ENCODE measurements at places on chromosomes 3 and 15.

DNA sequence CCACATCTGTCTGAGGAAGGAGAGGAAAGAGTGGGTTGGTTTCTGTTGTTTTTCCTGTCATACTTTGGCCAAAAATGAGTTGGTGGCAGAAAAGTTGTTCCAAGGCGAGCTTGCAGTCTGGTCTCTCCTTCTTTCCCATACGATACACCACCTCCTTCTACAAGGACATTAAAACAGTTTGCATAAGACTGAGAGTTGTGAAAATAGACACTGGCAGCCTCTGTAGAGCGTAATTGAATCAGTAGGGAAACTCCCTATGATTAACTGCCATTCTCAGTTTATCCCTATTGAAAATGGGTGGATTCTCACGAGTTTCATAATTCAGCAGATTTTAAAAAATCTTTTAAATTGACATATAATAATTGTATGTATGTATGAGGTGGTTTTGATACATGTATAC, 3.7 kb upstream of the LSG1 start:
- DNase-seq, result no peak

- DNase-seq, result no peak
Observed at GRCh38 chr15:56619887-56620286, 113.4 kb downstream of the ZNF280D start.

DNA sequence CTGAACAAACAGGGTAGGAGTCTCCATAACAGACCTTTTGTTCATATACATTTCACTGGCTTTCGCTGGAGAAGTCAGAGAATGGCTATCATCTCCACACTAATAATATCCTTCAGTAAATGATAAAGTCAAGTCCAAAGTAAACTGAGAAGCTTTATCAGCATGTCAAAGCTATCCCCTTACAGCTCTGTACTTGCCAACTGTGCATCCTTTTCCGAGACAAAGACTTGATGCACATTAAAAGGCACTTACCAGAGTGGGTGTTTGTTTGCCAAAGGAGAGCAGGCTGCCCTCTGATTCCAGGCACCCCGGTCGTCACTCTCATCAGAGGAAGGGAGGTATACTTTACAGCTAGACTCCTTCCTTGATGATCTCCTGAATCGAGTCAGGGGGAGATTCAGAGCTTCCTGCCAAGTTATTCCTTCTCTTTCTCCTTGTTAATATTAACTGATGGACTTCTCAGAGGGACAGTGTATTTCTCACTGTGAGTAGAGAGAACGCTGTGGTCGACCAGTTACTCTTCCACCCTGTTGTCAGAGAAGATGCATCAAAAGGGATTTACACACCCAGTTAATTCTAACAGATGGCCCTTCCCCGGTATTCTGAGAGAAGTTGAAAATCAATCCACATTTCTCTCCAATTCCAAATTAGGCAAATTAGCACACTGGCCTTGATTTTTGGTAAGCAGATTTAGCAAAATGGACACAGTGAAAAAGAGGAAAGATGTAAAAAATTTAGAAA, 504.7 kb upstream of the NR2F2 start:
- DNase-seq, result no peak

DNA sequence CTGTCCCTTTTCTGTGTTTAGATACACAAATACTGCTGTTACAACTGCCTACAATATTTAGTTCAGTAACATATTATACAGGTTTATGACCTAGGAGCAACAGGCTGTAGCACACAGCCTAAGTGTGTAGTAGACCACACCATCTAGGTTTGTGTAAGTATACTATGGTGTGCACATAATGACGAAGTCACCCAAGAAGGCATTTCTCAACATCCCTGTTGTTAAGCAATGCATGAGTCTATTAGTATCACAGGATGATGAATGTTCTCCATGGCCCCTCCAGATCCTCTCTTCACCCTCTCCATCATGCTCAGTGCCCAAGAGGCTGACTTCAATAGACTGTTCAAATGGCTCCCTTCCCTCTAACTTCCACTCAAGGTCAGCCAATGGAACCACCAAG, 14.6 kb upstream of the SEC62 start:
- DNase-seq, result no peak

GRCh38 chr15:70197318-70197944, 99.7 kb upstream of the TLE3 start:
- DNase-seq, result no peak

DNA sequence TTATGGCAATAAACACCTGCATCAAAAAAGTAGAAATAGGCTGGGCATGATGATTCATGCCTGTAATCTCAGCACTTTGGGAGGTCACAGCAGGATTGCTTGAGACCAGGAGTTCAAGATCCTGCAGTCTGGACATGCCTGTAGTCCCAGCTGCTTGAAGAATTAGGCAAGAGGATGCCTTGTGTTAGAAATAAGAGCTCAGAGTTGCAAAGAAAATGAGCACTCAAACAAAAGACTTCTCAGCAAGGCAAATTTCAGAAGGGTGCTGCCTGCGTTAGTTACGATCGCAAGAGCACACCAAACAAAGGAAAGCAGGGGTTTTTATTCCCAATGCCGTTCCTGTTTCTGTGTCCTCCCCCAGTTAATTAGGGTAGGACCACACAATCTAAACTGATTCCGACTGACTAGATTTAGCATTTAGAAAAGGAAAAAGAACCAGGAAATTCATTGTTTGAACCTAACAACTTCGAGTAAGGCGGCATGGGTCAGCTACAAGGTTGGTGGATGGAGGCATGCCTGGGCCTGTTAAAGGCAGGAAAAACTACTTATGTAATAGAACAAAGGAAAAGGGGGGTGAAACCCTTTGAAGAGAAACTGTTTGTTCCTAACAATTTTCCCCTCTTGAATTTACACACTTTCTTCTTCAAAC, 55.5 kb downstream of the DLG1 start:
- no peak for DNase-seq

- DNase-seq, result no peak
Observed at GRCh38 chr3:27990837-27991236, 250.6 kb upstream of the CMC1 start.

DNA sequence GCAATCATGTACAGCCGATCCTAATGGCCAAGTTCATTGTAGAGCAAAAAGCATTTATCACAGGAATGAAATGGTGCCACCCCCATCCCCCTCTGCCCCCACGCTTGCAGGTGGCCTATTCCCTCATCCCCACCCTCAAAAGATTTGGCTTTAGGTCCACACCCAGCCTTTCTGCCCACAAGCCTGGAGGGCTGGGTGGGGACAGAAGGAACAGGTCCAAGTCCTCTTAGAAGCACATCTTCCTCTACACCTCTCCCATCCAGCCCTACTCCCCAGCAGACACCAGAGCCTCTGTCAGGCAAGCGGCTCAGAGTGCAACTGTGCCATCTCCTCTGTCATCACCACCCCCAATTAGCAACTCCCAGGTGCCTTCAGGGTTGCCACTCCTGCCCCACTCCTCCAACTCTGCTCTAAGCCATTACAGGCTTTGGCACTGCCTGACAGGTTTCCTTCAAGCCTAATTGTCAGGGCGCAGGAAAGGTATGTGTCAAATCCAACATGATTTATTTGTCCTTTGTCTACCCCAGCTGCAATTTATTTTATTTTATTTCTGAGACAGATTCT, 49.4 kb downstream of the DAPK2 start:
- no peak for DNase-seq

- DNase-seq, result no peak
Observed at GRCh38 chr3:60594025-60594424, 657.2 kb downstream of the FHIT start.

- DNase-seq, result no peak
Observed at GRCh38 chr15:34810443-34811129, 15.2 kb upstream of the ACTC1 start.

GRCh38 chr3:32313723-32314473, 75.4 kb downstream of the CMTM8 start:
- no peak for DNase-seq

GRCh38 chr3:28267984-28268849, 26.8 kb downstream of the CMC1 start:
- no peak for DNase-seq

Measured in NCI-H1930 (cell line).